ENCODE measurements at places on chromosomes 1 and 21. TPM values are rescaled to one million over a fixed set of nuclear protein-coding genes. Genes with fewer than 3 reads are reported as not detected.

Gene S100A7A
- total RNA-seq: not detected

Gene GJA4
- 70.5 TPM for total RNA-seq

Gene SELP
- total RNA-seq: 0.13 TPM

Gene BCAN
- not detected for total RNA-seq

Gene OR2L8
- total RNA-seq: not detected

Gene CCDC185
- total RNA-seq: not detected

Gene PTAFR
- total RNA-seq: 0.13 TPM

Gene C1QTNF12
- total RNA-seq: 0.25 TPM

Gene TSPEAR
- total RNA-seq: 0.13 TPM

Gene FAM167B
- 1.9 TPM for total RNA-seq

Gene MPL
- 0.13 TPM for total RNA-seq

Gene CACHD1
- total RNA-seq: 2.8 TPM

Gene TRNP1
- total RNA-seq: 1.4 TPM

Gene BATF3
- 1.4 TPM for total RNA-seq

Gene OR2T8
- not detected for total RNA-seq

Gene NEXN
- 0.77 TPM for total RNA-seq

Gene SPRR2F
- total RNA-seq: not detected

Gene F5
- total RNA-seq: not detected

Gene TMEM52
- 0.13 TPM for total RNA-seq

Gene CD84
- not detected for total RNA-seq

Gene SELE
- total RNA-seq: 4.9 TPM

All from dermis microvascular lymphatic vessel endothelial cell (primary cell).